ENCODE measurements at places on chromosomes 3 and 15.

- DNase-seq = no peak
Measured at GRCh38 chr3:172635588-172635987, 75.3 kb downstream of the NCEH1 start.

DNA sequence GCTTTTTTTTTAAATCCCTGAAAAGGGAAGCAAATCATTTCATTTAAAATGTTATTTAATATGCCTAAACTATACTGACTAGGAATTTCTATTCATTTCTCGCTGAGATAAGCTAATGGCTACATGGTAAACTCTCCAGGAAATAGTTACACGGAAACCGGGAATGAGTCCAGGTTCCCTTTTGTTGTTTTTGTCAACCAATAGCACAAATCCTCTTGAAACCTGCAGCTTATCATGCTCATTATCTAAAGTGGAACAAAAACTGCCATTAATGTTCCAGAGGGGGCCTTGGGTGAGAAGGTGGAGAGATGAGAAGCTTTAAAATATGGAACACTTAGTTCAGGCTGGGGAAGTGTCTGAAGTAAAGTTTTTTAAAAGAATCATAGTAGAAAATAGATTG, 113.5 kb upstream of the ALCAM start:
- no peak for DNase-seq

DNA sequence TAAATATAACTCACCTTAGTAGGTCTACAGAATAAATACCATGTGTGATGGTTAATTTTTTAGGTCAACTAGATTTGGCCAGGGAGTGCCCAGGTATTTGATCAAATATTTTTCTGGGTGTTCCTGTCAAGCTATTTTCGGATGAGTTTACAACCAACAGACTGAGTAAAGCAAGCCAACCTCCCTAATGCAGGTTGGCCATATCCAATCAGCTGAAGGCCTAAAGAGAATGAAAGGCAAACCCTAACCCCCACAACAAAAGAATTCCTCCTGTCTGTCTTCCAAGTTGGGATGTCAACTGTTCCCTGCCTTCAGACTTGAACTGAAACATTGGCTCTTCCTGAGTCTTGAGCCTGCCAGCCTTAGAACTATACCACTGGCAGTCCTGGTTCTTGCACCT, 28.6 kb downstream of the TASOR start:
- no peak for DNase-seq

GRCh38 chr3:71986606-71987005, 201.7 kb upstream of the PROK2 start:
- DNase-seq = no peak

- no peak for DNase-seq
Measured at GRCh38 chr3:188822411-188822810, 349.4 kb upstream of the TPRG1 start.

- no peak for DNase-seq
Measured at GRCh38 chr3:187019542-187020072, 89.3 kb downstream of the ST6GAL1 start.

DNA sequence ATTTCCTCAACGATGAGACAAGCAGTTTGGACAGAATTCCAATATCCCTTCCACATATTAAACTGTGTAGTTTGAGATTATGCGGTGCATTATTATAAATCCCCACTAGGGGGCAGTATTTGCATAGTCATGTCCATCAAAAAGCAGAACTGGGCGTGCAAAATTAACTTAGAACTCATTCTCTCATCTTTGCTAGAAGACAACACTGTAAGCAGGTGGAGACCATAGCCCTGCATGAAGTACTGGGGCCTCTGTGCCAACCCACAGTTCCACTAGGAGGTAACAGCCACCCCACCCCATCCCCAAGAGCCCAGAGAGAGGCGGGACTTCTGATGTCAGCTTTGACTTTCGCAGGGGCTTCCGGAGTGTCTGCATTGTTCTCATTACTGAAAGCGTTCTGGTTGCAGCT, 106.6 kb upstream of the TMC3 start:
- no peak for DNase-seq

DNA sequence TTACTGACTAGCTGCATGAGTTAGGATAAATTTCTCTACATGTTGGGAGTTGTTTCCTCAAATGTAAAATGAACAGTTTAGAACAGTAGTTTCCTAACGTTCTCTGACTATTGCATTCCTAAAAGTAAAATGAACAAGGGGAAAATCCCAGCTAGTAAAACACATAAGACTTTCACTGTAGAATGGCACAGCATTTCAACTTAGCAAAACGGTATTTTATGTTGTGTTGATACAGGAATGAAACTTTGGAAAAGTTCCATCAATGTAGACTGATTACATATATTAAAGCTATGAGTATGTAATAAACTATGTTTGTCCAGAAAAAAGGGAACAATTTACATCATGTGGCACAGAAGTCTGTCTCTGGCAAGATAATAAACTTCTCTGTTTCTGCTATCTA, 297.4 kb upstream of the EPHA3 start:
- DNase-seq = no peak

- no peak for DNase-seq
Measured at GRCh38 chr3:124976383-124976782, 41.8 kb upstream of the MUC13 start.

- no peak for DNase-seq
Measured at GRCh38 chr15:26867200-26868007, 542 bp downstream of the GABRA5 start.

- DNase-seq = no peak
Measured at GRCh38 chr3:29720665-29721064, 439.8 kb downstream of the RBMS3 start.

DNA sequence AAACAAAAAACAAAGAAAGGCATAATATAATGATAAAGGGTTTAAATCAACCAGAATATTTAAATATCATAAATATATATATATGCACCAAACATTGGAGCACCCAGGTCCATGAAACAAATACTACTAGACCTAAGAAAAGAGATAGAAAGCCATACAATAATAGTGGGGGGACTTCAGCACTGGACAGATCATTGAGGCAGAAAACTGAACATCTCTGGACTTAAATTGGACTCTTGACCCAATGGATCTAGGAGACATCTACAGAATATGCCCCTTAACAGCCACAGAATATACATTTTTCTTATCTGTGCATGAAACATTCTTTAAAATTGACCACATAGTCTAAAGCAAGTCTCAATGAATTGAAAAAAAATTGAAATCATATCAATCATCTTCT, 48.7 kb upstream of the CD96 start:
- DNase-seq = no peak

DNA sequence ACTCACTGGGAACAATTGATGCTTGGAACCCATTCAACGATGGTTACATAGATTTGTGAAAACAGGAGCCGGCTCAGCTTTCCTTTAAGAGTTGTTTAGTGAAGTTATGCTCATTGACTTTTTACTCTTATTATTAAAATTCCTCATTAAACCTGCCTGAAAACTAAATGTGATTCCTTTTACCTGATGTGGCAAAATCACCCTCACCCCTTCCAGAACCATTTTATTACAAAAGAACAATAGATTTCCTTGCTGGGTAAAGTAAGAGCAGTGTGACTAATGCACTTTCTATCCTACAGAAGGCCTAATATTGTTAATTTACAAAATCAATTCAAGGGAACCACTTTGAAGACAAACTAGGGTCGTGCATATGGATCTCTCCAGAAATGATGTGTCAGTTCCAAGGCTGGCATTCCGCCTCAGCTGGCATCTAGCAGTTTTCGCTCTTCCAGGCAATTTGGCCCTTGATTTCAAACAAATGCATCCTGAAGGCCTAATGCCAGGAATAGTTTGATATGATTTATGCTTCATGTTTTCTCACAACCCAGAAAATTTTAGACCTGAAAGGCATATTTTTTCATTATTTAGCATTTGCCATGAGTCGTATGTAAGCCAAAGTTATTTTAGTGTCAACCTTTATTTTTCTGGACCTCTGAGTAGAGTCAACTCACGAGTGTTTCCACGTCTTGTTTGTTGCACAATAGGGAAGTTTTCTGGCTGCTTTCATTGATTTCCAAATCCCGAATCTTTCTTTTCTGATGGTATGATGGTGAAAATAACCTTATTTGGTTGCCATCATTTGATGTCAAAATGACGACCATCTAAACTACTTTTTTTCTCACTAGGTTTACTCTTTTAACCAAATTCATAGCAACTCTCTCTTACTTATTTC, 447.8 kb downstream of the MECOM start:
- DNase-seq = no peak
